Cardiac fibroblast (primary cell): ENCODE measurements at places on chromosomes 13 and 19.
A peak's percentile ranks its signal among the peaks of the same experiment; 100 is the strongest.

DNA sequence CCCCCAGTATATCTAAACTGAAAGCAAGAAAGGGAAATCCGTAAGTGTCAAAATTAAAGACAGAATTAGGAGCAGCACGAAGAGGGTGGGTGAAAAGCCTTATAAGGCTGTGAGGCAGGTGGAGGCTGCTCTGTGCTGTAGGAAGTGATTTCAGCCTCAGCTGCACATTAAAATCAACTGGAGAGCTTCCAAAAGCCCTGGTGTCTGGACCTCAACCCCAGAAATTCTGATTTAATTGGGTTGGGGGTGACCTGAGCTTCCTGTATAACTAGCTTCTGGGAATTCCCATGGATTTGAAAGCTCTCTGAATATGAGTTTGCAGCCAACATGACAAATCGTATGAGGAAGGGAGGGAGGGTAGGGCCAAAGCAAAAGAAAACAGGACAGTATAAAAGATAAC lies 242.4 kb upstream of the TMTC4 start:
- no peak for DNase-seq

DNA sequence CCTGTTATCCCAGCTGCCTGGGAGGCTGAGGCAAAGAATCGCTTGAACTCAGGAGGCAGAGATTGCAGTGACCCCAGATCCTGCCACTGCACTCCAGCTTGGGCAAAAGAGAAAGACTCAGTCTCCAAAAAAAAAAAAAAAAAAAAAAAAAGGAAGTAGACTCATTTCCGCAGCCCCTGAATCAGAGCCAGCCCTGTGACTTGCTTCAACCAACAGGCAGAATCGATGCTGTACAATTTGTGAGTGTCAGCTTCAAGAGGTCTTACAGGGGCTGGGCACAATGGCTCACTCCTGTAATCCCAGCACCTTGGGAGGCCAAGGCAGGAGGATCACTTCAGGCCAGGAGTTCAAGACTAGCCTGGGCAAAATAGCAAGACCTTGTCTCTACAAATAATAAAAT lies 12.8 kb downstream of the ANKRD27 start:
- DNase-seq: peak; percentile 84

DNA sequence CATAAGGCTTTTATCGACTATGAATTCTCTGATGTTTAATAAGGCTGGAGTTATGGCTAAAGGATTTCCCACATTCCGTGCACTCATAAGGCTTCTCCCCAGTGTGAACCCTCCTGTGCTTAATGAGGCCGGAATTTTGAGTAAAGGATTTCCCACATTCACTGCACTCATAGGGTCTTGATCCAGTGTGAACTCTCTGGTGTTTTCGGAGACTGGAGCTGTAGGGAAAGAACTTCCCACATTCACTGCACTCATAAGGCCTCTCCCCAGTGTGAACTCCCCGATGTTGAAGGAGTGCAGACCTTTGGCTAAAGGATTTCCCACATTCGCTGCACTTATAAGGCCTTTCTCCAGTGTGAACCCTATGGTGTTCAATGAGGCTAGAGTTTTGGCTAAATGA lies 7.4 kb downstream of the ZNF154 start:
- DNase-seq: no peak

DNA sequence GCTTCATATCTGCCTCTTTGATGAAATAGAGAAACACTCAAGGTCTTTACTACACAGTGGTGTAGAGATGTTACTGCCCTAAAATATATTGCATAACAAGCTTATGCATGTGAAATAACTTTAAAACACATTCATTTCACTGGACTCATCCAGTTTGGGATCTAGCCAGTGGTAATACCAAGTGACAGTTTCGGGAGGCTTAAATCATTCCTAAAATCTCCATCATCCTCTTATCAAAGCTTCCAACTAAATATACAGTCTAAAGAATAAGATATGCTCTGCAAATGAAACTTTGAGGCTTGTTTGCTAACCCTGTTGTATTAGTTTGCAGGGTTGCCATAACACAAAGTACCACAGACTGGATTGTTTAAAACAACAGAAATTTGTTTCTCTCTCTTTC lies 52.8 kb downstream of the THSD1 start:
- peak; percentile 49 for DNase-seq

DNA sequence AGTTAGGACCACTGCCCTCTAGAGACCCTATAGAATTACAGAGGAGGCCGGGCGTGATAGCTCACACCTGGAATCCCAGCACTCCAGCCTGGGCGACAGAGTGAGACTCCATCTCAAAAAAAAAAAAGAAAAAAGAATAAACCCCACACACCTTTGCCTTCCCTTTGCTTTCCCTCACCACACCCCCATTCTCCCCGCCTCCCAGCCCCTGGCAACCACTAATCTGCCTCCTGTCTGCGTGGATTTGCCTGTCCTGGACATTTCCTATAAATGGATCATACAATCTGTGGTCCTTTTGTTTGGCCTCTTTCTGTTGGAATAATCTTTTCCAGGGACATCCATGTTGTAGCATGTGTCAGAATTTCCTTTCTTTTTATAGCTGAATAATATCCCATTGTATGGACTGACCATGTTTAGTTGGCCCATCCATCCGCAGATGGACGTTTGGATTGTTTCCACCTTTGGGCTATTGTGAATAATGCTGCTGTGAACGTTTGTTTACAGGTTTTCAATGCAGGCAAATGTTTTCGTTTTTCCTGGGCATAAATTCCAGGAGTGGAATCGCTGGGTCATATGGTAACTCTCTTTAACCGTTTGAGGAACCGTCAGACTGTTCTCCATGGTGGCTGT lies 15.3 kb downstream of the NACC1 start:
- DNase-seq: no peak

DNA sequence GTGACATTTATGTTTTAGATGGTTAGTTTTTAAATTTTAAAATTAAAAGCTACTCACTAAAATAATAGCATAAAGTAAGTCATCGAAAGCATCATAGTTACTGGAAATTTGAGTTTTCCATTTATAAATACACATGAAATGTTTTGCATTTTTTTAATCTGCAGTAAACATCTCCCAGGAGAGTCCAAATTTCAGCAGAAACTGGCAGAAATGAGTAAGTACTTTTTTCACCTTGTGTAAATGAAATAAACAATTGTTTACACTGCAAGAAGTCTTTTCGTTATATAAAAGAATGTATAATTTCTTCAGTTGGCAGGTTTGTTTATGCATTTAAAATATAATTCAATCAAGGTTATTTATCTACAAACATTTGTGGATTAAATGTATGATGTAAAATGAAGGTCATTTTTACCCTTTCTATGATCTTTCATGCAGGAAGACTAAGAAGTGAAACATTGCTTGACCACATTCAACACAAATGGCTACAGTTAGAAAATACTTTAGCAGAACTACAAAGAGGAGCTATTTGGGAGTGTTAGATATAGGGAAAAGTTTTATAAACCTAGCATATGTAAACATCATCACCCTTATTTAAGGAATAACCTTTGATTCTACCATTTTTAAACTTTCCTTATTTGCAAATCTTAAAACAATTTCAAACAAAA lies 55.6 kb downstream of the RCBTB2 start:
- DNase-seq: no peak

GRCh38 chr19:14023404-14024235 lies 4.3 kb upstream of the RLN3 start:
- DNase-seq: peak; percentile 65
